ENCODE measurements at places on chromosomes 2 and 18. TPM values are rescaled to one million over a fixed set of nuclear protein-coding genes. Genes with fewer than 3 reads are reported as not detected.

Gene FKBP1B
- 9.1 TPM for total RNA-seq

Gene SLC8A1
- total RNA-seq = 20.4 TPM

DNA sequence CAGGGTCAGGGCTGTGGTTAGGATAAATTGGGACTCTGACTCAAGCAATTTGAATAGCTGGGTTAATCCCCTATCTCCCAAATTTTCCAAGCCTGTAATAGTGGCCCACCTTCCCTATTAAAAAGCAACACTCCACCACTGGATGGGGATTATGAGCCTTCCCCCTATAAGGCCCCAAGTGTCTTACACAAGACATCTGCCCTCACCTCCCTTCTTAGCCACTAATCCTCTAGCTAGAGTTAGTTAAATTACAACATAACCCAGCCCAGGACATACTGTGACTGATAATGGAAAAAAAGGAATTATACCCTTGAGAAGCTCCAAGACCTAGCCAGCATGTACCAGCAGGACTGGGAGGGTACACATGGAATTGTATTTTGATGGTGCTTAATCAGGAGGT, 190.4 kb downstream of the NRP2 start:
- H3K4me3 ChIP-seq = no peak overlapping the region
- no peak overlapping the region for H3K27ac ChIP-seq
- H3K27me3 ChIP-seq = no peaks in the 10 kb centered on the region
- H3K36me3 ChIP-seq = no peaks in the 10 kb centered on the region
- no peak for DNase-seq

DNA sequence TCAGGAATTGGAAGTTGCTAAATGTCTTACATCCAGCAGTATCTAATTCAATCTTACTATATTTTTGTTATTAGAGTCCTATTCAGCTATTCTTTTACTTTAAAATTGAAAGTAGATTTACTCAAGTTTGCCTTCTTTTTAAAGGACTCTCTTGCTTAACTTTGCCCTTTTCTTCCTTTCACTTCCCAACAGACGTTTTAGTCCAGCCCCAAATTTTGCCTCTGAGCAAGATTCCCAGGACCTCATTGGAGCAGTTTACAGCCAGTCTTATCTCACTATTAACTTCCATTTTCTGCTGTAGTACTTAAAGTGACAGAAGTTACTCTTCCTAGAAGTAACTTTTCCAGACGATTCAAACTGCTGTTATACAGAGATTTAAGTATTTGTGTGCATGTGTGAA, 1.7 kb upstream of the PRKD3 start:
- peak overlapping the region; percentile 29 for H3K4me3 ChIP-seq
- DNase-seq = peak; percentile 77
- H3K27ac ChIP-seq = peak overlapping the region; percentile 87
- no peaks in the 10 kb centered on the region for H3K27me3 ChIP-seq
- H3K36me3 ChIP-seq = no peaks in the 10 kb centered on the region

- no peaks in the 10 kb centered on the region for H3K36me3 ChIP-seq
- DNase-seq = no peak
- peaks cover 9% of the 10 kb centered on the region for H3K27me3 ChIP-seq
- no peak overlapping the region for H3K4me3 ChIP-seq
- H3K27ac ChIP-seq = no peak overlapping the region
These were observed 20.7 kb downstream of the SIX3 start for GRCh38 chr2:44962176-44962695.

- no peak overlapping the region for H3K4me3 ChIP-seq
- H3K4me1 ChIP-seq = no peaks in the 10 kb centered on the region
- no peaks in the 10 kb centered on the region for H3K27me3 ChIP-seq
These were observed 31.5 kb downstream of the RTP5 start for GRCh38 chr2:241901018-241901380.

Measured in adrenal gland (tissue), 19 donors.